ENCODE measurements at places on chromosomes 7 and 10. TPM values are rescaled to one million over a fixed set of nuclear protein-coding genes. Genes with fewer than 3 reads are reported as not detected.

The CASP7 gene
- total RNA-seq: 25.9 TPM

DNA sequence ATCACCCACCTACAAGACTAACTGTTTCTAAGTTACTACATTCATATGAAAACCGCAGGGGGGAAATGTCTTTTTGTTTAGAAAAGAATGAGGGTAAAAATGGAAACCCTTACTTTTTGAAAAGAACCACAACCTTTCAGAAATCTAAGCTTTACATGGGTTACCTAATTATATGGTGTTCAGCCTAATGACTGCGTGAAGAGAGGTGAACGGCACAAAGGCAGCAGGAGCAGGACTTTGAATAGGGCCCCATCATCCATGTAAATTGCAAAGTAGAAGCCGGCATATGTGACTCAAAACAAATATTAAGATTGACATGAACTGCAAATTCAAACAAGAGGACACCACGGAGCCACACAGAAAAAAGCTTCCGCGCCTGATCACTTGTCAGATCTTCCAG lies 25.1 kb downstream of the NEBL start:
- no peak for DNase-seq

GRCh38 chr7:118777308-118777707 lies 552.8 kb downstream of the ANKRD7 start:
- no peak for DNase-seq

DNA sequence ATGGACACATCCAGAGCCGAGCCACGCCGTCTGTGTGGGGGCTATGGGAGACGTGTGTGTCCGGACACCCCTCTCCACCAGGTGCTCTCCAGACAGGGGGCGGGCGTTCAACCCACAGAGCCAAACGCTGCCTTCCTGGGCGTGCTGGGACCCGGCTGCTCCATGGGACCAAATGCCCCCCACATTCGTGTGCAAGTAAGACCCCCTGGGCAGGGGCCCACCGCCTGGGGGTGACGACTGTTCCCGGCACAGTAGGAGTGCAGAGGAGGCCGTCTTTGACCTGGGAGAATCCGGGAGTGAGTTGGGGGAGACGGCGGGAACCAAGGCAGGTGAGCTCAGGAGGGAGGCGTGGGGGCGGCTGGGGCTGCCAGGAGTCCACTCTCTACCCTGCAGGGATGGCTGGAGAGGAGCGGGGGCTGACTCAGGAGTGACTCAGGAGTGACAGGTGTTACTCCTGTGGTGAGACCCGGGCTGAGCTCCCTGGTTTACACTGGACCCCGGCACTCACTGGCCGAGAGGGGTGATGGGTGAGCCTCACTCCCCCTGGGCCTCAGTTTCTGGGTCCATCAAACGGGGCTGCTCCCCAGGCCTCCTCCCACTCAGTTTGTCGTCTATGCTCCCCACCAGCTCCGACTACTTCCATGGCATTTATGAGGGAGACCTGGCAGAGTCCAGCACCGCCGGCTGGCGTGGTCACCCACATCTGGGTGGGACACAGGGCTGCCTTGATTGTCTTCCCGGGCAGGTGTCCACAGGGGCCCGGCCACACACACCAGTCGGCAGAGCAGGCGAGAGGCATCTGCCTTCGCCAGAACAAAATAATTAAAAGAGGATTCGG lies 95.0 kb downstream of the MICALL2 start:
- no peak for DNase-seq

The DPP6 gene
- total RNA-seq: not detected

GRCh38 chr10:34341473-34341872 lies 473.6 kb downstream of the PARD3 start:
- DNase-seq: no peak

DNA sequence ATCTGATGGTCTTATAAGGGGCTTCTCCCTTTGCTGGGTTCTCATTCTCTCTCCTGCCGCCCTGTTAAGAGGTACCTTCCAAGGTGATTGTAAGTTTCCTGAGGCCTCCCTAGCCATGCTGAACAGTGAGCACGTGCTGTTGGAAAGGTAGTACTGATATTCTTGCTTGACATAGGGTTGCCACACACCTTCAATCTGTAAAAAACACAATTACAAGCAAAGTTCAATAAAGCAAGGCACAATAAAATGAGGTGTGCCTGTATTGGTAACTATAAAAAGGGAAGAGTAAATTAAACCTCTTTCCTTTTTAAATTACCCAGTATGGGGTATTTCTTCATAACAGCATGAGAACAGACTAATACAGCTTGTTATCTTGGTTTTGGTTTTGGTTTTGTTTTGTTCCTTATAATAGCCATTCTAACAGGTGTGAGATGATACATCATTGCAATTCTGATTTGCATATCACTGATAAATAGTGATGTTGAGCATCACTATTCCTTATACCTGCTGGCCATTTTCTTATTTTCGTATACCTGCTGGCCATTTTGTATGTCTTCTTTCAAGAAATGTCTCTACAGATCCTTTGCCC lies 164.9 kb upstream of the TRIM24 start:
- DNase-seq: no peak

The CPED1 gene
- 0.09 TPM for total RNA-seq

The TMEM60 gene
- total RNA-seq: 15.3 TPM

The ZNF775 gene
- 8.8 TPM for total RNA-seq

GRCh38 chr7:111594602-111595001 lies 32.3 kb upstream of the IMMP2L start:
- DNase-seq: no peak

DNA sequence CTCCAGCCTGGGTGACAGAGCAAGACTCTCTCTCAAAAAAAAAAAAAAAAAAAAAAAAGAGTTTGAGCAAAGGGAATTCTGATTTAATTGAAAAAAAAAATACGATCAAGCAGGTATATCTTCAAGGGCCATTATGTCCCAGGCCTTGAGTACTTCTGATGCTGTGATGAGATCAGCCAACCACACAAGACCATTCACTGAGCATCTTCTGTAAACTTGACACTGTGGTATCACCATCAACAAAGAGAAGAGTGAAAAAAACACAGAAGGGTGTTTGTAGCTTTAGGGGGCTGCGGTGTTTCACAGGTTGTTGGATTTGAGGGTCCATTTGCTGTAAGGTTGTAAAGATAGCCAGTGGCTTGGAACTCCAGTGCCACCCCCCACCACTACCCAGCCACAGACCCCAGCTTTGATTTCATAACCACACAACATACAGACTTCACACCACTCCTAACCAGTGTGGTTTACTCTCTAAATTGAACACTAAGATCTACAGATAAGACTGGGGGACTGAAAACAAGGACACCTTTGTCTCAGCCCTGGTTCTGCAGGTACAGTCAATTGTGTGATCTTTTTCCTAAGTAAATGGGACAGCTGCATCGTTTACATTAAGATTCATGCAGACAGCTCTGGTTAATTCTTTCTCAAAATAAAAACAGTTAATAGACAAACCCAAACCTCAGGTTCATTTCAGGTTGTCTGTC lies 66.4 kb downstream of the CDC123 start:
- DNase-seq: no peak

DNA sequence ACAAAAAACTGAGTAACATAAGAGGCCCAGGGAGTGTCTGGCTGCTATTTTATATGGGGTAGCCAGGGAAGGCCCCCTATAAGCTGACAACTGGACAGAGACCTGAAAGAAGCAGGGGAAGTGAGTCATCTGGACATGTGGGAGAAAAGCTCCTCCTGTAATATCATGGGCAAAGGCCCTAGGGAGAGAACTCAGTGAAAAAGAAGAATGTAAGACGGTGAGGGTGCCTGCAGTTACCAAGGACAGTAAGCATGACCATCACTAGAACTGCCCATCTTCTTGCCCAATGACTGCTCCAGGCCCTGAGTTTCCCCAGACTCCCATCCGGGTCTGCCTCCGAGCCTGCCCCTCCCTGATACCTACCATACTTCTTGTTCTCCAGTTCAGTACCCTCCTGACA lies 2.3 kb downstream of the ELMO1 start:
- no peak for DNase-seq

DNA sequence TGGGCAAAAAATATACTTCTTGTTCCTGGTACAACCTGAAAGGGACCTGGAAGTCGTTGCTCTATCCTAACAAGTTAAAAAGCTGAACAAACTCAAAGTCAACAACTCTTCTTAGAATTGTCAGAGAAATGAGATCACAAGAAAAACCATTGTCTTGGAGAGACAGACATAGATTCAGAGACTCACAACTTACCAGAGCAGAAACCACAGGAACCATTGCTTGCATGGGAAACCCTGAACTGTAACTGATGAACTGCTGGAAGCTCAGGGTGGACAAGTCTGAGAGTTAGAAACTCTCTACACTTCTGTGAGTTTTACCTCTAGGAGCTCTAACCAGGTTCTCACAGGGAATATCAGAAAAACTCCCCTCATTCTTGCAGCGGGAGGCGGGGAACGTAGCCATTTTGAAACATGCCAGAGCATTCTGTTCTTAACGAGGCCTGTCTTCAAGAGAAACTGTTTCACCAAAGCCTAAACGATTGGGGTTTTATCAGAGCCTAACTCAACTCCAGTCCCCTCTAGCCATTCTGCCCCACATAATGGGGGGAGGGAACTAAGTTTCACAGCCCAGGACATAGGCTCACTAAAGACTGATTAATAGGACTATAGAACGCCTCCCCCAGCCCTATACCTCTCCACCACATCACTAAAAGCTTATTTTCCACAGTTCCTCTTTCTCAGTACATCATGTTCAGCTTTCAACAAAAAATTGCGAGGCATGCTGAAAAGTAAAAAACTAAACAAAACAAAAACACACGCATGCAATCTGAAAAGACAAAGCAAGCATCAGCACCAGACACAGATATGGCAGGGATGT lies 12.0 kb upstream of the GSDME start:
- DNase-seq: no peak

The SPACDR gene
- total RNA-seq: 2.7 TPM

The FOXI2 gene
- not detected for total RNA-seq

The CYREN gene
- 79.3 TPM for total RNA-seq

DNA sequence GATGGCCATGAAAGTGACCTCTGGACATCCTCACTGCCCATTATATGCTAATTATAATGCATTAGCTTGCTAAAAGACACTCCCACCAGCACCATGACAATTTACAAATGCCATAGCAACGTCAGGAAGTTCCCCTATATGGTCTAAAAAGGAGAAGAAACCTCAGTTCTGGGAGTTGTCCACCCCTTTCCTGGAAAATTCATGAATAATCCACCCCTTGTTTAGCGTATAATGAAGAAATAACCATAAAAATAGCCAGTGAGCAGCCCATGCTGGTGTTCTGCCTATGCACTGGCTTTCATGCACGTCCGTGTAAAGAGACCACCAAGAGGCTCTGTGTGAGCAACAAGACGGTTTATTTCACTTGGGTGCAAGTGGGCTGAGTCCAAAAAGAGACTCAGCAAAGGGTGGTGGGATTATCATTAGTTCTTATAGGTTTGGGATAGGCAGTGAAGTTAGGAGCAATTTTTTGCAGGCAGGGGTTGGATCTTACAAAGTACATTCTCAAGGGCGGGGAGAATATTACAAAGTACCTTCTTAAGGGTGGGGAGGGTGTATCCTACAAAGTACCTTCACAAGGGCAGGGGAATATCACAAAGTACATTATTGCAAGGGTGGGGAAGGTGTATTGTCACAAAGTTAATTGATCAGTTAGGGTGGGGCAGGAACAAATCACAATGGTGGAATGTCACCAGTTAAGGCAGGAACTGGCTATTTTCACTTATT lies 45.6 kb downstream of the LBX1 start:
- DNase-seq: no peak

The LIPK gene
- total RNA-seq: not detected

The TEX36 gene
- not detected for total RNA-seq

The DAGLB gene
- 13.3 TPM for total RNA-seq

DNA sequence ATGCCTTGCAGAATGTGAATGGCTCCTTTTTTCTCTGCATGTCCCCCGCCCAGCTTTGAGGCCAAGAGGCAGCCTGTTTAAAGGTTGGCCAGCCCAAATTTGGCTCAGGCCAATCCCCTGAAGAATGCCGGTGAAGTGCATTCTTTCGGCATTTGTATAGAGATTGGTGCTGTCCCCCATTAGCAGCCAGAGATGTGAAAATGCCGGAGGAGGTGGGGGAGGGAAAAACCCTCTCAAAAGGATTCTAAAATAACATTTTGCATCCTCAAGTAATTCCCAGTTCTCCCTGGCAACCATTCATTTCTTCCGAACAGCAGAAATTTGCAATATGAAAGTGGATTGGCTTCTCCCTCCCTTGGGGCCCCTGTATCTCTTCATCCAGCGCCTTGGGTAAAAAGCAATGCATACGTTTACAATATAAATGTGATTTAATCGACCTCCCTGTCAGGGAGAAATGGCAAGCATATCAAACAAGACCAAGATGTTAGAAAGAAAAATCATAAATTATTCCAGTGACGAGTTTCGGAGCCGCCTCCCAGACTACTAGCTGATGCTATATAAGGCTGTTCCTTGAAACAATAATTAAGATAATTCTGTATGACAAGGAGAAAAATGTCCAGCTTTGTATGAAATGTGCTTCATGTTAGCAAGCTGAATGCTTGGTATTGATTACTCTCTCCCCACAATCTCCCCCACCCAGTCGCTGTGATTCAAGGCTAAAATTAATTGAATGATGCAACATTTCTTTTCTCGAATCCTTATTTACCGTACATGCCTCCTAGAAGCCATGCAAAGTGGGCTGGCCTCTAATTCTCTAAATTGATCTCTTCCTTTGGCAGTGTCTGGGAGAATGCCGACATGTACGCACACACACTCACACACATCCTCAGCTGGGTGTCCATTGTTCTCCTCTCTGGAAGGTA lies 323.7 kb downstream of the RPS24 start:
- no peak for DNase-seq

DNA sequence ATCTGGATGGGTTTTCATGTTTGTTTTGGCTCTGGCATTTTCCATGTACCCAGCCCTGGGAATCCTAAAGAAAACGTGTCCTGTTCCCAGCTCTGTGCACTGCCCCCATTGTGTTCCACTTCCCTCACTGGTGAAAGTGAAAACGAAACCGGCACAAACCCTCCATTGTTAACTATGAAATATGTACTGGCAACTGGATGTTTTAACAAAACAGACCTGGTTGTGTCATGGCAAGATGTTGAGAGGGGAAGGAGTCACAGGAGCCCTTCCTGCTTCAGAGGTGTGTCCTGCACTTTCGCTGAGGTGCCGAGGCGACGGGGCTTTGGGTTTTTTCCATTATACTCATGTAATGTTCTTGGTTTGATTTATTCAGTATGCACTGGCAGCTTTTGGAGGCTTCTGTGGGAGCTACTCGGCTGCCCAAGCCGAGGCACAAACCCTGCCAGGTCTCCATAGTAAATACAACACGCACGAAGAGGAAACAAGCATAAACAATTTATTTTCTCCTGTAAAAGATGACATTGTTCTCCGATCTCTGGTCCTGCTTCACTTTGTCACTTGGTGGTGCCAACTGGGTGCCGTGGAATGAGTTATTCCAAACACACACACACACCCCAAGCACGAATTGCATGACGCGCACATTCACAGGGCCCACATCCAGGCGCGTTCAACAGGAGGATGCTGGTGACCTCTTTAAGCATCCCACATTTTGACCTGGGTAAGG lies 118.2 kb downstream of the CDK6 start:
- DNase-seq: peak; percentile 16

The HIBADH gene
- total RNA-seq: 10.0 TPM
